Stimulated activated CD4-positive, alpha-beta T cell treated with anti-CD3 and anti-CD28 coated beads, Interleukin-1b, Interleukin-23, amount 100 ng/mL, for 1 hour (primary cell): ENCODE measurements at places on chromosomes 16 and 17.

DNA sequence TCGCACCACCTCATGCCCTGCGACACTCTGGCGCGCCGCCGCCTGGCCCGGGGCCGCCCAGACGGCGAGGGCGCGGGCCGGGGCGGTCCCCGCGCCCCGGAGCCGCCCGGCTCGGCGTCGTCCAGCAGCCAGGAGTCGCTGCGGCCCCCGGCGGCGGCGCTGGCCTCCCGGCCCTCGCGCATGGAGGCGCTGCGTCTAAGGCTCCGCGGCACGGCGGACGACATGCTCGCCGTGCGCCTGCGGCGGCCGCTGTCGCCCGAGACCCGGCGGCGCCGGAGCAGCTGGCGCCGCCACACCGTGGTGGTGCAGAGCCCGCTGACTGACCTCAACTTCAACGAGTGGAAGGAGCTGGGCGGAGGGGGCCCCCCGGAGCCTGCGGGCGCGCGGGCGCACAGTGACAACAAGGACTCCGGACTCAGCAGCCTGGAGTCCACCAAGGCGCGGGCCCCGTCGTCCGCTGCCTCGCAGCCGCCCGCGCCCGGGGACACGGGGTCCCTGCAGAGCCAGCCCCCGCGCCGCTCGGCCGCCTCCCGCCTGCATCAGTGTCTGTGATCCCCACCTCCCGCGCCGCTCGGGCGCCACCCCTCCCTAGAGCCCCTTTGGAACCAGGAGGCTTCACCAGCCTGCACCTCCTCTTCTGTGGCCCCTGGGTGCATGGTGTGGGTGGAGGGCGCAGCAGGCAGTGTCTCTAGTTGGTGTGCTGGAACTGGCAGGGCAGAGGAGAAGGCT, 82.3 kb downstream of the ARHGAP23 start:
- DNase-seq: no peak

GRCh38 chr16:86718118-86718517, 139.8 kb downstream of the FOXL1 start:
- no peak for DNase-seq

DNA sequence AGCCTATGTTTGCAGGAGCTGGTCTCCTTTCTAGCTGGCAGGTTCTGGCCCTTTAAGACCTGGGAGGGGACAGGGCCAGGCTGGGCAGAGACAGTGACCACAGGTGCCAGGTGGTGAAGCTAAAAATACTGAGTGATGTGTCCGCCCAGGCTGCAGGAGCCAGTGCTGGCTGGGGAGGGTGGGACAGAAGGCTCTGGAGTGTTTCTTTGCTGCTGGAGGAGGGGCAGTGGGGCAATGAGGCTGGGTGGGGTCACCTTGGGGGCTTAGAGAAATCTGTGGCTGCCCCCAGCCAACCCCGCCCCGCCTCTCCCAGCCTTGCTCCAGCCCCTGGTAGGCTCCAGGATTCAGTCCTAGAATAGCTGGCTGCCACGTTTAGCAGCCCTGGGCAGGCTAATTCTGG, 30.4 kb upstream of the SBK1 start:
- no peak for DNase-seq

GRCh38 chr16:68707340-68708152, 29.5 kb upstream of the CDH1 start:
- no peak for DNase-seq

DNA sequence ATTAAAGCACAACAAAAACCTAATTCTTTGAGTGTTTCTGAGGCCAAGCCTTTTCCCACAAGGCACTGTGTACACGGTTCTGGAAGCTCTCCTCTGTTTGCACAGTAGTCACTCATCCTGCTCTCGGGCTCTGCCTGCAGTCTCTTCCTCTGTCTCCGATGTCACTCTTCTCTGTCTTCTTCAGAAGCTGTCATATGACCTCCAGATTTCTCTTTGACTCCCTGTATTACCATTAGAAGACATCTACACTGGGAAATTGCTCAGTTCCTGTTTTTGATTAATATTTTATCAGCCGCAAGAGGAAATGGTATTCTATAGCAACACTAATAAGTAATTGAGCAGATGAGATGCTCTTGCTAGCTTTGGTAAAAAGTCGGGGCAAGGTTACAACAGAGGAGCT, 422.9 kb downstream of the WWOX start:
- no peak for DNase-seq

DNA sequence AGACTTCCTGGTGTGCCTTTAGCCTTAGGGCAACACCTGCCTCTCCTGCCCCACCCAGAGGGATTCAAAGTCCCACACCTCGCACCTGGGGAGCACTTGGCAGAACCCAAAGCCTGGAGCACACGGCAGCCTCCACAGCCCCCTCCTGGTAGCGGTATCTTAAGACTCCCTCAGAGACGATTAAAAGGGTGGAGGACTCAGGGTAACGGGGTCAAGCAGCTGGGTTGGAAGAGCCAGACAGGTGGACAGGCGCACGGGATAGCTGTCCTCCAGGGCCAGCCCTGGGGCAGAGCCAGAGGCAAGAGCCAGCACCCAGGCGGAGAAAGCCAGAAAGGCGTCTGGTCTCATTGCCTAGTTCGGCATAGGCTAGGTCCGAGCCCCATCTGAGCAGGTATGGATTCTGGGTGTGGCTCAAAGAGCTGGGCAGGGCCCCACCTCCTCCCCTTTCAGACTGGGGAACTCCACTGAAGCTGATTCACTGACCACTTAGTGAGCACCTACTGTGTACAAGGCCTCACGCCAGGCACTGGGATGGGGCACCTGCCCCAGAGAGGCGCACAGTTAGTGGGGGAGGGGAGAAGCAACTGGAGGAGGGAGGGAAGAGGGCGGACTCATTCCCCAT, 55.0 kb upstream of the MEAK7 start:
- no peak for DNase-seq

GRCh38 chr17:8954339-8954738, 11.2 kb downstream of the PIK3R5 start:
- DNase-seq: peak; percentile 44

DNA sequence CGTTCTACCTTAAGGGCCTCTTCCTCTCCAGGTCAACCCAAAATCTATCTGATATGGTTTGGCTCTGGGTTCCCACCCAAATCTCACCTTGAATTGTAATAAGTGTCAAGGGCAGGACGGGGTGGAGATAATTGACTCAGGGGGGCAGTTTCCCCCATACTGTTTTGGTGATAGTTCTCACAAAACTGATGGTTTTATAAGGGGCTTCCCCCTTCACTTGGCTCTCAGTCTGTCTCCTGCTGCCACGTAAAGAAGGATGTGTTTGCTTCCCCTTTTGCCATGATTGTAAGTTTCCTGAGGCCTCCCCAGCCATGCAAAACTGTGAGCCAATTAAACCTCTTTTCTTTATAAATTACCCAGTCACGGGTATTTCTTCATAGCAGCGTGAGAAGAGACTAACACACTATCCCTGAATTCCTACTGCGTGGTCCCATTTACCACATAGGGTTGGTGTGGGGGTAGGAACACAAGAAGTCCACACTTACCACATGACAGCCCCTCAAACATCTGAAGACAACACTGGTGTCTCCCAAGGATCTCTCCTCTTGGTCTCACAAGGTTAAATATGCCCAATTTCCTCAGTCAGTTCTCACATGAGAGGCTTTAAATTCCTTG, 8.2 kb downstream of the COTL1 start:
- DNase-seq: no peak

DNA sequence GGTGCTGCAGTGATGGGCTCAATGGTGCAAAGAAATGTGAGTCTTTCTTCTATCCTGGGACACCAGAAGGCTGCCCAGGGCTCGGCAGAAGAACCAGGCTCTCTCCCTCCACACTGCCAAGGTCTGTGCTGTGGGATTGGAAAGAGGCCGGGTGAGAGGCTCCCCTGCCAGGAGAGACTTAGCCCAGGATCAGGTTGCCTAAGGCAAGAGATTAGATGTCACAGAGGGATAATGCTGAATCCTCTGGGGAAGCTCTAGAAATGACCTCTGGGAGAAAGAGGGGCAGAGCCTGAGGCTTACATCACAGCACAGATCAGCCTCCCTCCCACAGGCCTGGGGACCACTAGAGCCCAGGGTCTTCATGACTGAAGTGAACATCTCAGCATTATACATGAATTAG, 5.7 kb upstream of the DOC2B start:
- no peak for DNase-seq

DNA sequence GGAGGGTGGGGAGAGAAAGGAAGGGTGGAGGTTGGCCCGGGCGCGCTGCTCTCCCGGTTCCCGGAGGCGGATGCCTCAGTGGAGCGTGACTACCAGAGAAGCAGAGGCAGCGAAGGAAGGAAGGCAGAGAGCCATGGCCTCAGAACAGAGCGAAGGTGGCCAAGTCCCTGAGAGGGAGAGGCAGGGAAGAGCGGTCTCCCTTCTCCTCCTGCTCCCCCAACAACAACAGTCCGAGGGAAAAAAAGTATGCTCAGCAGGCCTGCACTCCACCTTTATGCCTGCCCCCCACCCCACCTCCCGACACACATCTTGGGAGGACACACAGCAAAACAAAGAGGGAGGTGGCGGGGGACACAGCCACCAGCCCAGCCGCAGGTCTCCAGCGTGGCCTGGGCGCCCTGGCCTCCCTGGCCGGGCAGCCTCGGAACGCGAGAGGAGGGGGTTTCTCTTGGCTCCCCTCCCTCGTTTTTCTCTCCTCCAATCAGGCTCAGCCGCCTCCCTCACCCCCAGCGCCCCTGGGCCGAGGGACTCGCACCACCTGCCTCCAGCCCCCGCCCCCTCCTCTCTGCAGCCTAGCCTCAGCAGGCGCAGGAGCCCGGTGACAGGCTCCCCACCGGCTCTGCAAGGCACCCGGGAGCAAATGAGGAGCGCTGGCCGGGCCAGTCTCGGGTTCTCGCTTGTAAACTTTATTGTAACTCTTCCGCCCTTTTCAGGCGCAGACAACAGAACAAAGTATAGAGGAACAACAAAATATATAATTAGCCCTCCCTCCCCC, 1.1 kb upstream of the HOXB7 start:
- DNase-seq: no peak

- DNase-seq: no peak
Measured at GRCh38 chr17:77592106-77592865, 366.2 kb upstream of the TNRC6C start.

- DNase-seq: no peak
Measured at GRCh38 chr16:63617990-63618763, 1503.7 kb downstream of the CDH11 start.

DNA sequence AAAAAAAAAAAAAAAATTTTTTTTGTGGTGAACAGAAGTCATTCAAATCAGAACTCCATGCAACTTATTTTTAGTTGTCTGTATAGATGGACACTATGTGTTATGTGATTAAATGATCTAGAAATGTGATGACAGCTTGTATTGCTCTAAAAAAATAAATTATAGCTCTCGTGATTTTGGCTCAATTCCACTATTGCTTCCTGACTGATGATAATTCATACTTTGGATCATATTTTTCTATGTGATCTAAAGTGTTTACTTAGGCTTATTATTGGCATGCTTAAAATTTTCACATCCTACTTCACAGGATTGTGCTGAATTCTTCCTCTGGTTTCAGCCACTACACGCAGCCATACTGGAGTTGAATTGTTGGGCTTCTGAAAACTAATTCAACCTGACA, 76.8 kb downstream of the RPGRIP1L start:
- no peak for DNase-seq

- no peak for DNase-seq
Measured at GRCh38 chr17:43756201-43756600, 2.4 kb downstream of the SOST start.

GRCh38 chr17:7237266-7237760, 1.9 kb downstream of the PHF23 start:
- DNase-seq: no peak

GRCh38 chr17:6696906-6697305, 16.3 kb downstream of the SLC13A5 start:
- no peak for DNase-seq

DNA sequence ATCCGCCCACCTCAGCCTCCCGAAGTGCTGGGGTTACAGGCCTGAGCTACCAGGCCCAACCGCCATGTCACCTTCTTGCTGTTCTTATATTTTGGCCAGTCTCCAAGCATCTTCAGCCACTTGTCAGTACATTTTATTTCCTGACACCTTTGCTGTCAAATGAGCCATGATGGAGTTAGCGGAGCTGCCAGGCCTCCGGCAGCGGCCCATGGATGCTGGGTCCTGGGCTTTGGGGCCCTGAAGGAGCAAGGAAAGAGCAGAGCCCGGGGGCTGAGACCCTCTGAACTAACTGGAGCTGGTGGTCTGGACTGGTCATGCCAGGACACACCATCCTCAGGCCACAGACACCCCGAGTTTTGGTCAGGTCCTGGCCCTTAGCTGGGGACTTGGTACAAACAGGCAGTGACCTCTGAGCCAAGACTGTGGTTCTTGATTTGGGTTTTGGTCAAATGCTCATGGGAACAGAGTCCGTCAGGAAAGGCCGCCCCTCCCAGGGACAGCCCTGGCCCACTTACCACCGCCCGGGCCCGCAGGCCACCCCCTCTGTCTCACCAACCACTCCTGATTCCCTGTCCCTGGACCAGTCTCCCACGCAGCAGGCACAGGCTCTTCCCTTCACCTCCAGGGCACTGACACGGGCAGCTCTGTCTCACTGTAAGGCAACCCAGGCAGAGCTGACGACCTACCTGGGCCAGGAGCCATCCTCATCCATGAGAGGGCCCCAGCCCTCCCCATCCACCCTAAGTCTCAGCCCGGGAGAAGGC, 42.0 kb downstream of the TNFRSF13B start:
- DNase-seq: no peak

DNA sequence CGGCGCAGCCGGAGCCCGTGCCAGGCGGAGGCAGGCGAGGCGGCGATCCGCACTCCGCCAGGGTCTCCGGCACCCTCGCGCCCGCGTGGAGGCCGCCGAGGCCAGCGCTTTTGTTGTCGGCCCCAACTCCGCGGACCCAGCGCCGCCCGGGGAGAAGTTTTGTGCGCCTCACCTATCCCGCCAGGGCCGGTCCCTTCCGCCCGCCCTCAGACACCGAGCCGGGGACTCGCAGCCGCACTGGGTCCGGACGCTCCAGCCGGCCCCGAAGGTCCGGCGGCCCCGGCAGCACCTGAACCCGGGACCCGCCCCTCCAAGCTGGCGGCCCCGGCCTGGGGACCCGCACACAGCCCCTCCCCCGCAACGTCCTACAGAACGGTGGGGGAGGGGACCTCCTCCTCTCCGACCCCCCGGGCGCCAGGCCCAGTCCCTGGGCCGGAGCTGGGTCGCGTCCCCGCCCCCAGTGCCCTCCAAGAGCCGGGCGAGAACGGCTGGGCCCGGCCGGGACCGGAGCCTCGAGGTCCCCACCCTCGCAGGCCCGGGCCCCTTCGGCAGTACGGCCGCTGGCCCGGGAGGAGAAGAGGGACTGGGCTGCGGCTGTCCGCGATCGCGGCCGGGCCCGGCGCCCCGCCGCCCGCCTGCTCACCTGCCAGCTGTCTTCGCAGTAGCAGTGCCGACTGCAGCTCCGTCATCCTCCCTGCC, 698 bp downstream of the UBE2G1 start:
- DNase-seq: peak; percentile 4

DNA sequence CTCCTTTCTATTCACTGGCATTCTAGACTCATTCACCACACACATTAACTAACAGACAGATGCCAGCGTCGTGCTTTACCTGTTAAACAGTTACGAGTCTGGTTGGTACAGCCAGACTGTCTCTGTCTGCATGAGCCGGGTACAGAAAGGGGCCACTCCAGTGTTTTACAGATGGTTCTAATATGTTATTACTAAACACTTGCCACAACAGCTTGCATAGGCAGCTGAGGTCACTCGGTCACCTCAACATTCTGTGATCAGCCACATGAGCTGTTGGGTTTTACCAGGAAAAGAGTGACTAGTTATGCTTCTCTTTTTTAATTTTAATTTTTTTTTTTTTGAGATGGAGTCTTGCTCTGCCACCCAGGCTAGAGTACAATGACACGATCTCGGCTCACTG, 25.2 kb downstream of the CD300A start:
- no peak for DNase-seq
